ENCODE measurements at places on chromosomes 1 and 21. TPM values are rescaled to one million over a fixed set of nuclear protein-coding genes. Genes with fewer than 3 reads are reported as not detected.

Gene PTBP2
- 9.2 TPM for total RNA-seq

GRCh38 chr1:117113199-117113598 is 8.3 kb downstream of the TRIM45 start:
- DNase-seq = no peak

DNA sequence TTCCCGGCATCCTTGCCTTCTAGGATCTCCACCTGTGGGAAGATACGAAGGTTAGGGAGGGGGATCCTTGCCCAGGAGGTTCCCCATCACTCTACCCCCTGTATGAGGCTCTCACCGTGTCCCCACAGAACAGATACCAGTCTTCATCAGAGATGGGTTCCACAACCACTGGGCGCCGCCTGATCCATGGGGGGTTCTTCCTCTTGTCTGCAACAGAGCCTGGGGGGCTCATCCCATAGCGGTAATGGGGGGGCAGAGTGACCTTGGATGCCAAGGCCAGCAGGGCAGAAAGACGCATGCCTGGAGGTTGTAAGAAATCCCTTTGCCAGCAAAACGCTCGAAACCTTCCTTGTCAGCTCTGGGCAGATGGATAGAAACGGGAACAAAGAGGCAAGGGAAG is 2.5 kb downstream of the MRPL24 start:
- no peak for DNase-seq

GRCh38 chr1:111654839-111655238 is 35.2 kb downstream of the RAP1A start:
- DNase-seq = peak; percentile 44

- DNase-seq = no peak
Observed at GRCh38 chr1:115624859-115625258, 16.9 kb upstream of the VANGL1 start.

DNA sequence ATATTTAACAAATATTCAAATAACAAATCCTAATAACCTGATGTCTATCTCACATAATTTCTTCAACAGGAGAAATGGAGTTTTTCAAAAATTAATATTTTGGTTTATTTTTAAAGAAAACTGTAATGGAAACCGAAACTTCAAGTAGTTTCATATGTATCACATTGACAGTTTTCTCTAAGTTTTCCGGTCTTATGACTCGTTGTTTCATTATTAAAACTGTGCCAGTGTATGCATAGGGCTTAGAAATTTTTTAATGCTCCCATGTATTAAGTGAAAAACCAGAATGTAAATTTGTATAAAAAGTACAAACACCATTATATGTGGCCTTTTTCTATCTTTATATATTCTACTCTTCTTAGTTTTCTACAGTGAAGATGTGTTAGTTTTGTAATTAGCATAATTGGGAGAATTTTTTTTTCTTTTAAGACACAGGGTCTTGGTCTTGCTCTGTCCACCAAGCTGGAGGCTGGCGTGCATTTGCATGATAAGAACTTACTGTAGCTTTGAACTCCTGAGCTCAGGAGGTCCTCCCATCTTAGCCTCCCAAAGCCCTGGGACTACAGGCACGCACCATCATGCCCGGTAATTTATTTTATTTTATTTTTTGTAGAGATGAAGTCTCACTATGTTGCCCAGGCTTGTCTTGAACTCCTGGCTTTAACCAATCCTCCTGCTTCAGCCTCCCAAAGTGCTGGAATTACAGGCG is 43.9 kb upstream of the SAMSN1 start:
- no peak for DNase-seq
